Non-pigmented ciliary epithelial cell (primary cell): ENCODE measurements at places on chromosomes 4 and X.

DNA sequence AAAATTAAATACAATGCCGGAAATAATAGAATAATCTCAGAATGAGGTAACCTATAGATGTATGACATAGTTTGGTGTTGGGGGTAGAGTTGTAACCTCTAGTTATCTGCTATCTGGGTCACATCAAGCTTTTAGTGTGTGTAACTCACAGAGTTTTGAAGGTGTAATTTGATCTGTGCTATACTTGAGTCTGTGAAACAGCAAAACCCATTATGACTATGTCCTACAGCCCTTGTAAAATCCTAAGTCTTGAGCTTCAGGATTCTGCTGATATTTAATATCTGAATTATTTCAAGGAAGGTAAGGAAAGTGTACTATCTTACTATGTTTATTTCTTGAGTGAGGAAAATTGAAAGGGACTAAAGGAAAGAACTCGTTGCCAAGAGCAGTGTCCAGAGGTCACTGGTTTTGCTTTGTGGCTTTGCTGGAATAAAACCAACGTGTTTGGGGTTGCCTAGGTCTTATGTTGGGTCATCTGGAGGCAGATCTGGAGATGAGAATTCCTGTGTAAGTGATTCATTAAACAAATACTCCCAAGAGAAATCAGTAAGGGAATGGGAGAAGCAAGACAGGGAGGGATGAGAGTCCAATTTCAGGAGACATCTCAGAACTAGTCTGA lies 107.8 kb upstream of the CBLL2 start:
- DNase-seq, result no peak

DNA sequence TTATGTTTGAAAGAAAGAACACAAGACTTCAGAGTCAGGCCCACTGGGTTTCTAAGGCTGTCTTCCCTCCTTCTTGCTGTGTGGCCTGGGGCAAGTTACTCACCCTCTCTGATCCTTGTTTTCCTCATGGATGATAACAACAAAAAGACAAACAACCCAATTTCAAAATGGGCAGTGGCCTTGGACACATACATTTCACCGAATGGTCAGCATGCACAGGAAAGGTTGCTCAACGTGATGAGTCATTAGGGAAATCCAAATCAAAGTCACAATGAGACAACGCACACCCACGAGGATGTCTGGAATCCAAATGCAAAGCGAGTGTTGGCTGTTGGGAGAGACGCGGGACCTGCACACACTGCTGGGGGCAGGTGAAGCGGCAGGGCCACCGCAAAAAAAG lies 50.8 kb upstream of the PPP2R2C start:
- peak; percentile 8 for DNase-seq

- DNase-seq, result no peak
These were observed 519.2 kb downstream of the RPA4 start for GRCh38 chrX:97402903-97403302.

DNA sequence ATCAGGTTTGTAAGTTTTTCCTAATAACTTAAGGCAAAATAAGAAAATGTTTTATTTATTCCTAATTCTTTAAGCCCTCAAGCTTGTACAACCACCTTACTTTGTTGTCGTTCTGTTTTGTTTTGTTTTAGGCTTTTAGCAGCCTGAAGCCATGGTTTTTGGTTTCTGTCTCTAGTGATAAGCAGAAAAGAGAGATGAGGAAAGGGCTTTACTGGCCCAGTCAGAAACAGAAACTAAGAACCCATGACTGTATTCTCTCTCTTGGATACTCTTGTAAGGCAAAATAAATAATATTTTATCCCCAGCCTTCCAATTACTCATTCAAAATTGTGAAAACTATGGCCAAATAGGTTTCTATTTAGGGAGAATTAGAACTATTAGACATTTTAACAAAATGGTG lies 29.4 kb downstream of the TBC1D19 start:
- DNase-seq, result no peak

GRCh38 chrX:106932960-106933537 lies 12.8 kb downstream of the CLDN2 start:
- DNase-seq, result no peak

DNA sequence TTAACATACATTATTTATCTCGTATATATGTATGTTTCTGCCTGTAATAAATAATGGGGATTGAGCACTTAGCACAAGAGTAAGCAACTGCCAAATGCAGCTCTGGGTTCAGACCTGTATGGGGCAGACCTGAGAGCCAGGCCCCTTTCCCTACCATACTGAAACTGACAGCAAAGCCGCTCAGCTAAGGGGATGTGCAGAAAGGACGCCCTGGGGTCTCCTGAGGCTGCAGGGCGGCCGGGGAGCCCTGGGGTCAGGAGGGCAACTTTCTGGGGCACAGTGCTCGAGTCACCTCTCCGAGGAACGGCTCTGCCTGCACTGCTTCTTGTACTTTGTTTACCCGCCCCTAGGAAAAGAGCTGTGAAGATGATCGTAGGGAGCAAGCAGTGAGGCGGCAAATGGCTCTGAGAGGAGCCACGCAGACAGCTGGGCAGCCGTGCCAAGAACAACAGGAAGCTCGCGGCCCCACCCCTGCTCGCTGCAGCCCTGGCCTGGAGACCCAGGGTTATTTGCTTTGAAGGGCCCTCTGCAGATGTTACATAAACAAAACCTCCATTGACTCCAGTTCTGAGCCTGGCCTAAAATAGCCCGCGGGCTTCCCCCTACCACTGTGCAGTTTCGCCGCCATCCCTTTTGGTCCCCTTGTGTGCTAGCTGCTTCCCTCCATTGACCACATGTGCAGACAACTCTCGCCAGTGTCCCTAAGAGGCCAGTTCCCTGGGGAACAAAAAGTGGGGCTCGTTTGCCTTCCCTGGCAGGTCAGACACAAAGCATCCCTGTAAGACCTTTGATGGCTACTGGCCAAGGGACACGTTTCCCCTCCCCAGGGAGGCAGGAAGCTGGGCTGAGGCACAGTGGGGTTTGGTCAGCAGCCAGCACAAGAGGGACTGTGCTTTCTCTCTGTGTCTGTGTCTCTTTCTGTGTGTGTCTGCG lies 111.3 kb upstream of the LNX1 start:
- DNase-seq, result no peak

DNA sequence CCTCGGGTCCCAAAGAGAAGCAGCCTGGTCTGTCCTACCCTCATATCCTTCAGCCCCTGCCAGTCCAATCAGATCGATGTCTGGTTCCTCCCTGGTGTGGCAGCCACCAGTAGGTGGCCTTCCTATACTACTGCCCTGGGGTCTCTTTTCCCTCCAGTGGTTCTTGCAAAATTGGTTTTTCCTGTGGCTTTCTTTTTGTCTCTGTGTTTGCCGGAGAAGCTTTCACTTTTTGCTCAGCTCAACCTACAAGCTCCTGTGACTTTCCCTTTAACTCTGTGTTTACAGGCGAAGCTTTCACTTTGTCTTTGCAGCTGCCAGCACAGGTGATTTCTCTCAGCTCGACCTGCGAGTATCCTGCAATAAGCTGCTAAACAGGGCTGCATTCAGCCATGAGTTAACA lies 46.8 kb downstream of the UGT2A3 start:
- DNase-seq, result no peak

DNA sequence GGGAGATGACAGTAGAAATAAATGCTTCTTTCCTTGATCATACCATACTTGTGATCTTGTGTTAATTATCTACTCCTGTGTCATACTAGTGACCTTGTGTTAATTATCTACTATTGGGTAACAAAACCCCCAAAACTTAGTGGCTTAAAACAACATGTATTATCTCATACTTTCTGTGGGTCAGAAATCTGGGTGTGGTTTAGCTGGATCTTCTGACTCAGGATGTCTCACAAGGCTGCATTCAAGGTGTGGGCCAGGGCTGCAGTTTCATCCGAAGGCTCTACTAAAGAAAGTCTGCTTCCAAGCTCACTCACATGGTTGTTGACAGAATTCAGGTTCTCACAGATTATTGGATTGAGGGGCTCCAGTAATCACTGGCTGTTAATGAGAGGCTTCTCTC lies 70.3 kb upstream of the NDP start:
- DNase-seq, result no peak

- no peak for DNase-seq
These were observed 195.6 kb upstream of the TACR3 start for GRCh38 chr4:103915224-103915869.

GRCh38 chrX:12962041-12962504 lies 12.8 kb upstream of the TMSB4X start:
- no peak for DNase-seq

GRCh38 chrX:129825746-129826505 lies 17.8 kb downstream of the ZDHHC9 start:
- no peak for DNase-seq

GRCh38 chr4:99578714-99579113 lies 4.1 kb downstream of the MTTP start:
- no peak for DNase-seq

- DNase-seq, result peak; percentile 24
These were observed 82.9 kb downstream of the CAMK2D start for GRCh38 chr4:113678641-113679040.
